ENCODE measurements at places on chromosomes 13 and 19.

- DNase-seq: peak; percentile 33
These were observed 918 bp upstream of the PSPN start for GRCh38 chr19:6376512-6377190.

GRCh38 chr19:36009220-36009619 lies 607 bp upstream of the SYNE4 start:
- peak; percentile 62 for DNase-seq

- DNase-seq: no peak
These were observed 209.8 kb downstream of the FGF14 start for GRCh38 chr13:102191951-102192502.

DNA sequence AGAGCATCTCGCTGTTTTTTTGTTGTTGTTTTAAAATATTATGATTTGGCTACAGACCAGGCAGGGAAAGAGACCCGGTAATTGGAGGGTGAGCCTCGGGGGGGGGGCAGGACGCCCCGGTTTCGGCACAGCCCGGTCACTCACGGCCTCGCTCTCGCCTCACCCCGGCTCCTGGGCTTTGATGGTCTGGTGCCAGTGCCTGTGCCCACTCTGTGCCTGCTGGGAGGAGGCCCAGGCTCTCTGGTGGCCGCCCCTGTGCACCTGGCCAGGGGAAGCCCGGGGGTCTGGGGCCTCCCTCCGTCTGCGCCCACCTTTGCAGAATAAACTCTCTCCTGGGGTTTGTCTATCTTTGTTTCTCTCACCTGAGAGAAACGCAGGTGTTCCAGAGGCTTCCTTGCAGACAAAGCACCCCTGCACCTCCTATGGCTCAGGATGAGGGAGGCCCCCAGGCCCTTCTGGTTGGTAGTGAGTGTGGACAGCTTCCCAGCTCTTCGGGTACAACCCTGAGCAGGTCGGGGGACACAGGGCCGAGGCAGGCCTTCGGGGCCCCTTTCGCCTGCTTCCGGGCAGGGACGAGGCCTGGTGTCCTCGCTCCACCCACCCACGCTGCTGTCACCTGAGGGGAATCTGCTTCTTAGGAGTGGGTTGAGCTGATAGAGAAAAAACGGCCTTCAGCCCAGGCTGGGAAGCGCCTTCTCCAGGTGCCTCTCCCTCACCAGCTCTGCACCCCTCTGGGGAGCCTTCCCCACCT lies 183.3 kb downstream of the KDM4B start:
- DNase-seq: no peak

GRCh38 chr19:34359954-34360315 lies 5.1 kb upstream of the GPI start:
- no peak for DNase-seq

DNA sequence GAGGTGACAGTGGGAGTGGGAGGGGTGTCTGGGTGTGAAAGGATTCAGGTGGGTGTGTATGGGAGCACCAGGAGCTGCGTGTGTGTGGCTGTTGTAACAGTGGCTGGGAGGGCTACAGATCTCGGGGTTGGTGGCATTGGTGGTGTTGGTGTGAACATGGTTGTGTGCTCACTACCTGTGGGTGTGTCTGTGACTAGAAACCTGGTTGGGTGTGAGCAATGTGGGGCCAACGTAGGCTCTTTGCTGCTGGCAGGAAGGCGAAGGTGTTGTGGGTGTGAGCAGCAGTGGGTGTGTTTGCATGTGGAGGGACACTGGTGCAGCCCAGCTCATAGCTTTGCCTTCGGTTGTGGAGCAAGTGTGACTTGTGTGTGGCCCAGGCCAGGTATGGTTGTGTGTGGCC lies 3.7 kb upstream of the NR2C2AP start:
- DNase-seq: no peak

- DNase-seq: peak; percentile 5
These were observed 43.2 kb downstream of the ZNF571 start for GRCh38 chr19:37551129-37551993.

GRCh38 chr19:32642771-32643170 lies 32.2 kb downstream of the ANKRD27 start:
- no peak for DNase-seq

GRCh38 chr19:50486823-50487515 lies 10.3 kb upstream of the GARIN5A start:
- peak; percentile 58 for DNase-seq

- no peak for DNase-seq
These were observed 102.1 kb upstream of the FNDC3A start for GRCh38 chr13:48873587-48873986.

DNA sequence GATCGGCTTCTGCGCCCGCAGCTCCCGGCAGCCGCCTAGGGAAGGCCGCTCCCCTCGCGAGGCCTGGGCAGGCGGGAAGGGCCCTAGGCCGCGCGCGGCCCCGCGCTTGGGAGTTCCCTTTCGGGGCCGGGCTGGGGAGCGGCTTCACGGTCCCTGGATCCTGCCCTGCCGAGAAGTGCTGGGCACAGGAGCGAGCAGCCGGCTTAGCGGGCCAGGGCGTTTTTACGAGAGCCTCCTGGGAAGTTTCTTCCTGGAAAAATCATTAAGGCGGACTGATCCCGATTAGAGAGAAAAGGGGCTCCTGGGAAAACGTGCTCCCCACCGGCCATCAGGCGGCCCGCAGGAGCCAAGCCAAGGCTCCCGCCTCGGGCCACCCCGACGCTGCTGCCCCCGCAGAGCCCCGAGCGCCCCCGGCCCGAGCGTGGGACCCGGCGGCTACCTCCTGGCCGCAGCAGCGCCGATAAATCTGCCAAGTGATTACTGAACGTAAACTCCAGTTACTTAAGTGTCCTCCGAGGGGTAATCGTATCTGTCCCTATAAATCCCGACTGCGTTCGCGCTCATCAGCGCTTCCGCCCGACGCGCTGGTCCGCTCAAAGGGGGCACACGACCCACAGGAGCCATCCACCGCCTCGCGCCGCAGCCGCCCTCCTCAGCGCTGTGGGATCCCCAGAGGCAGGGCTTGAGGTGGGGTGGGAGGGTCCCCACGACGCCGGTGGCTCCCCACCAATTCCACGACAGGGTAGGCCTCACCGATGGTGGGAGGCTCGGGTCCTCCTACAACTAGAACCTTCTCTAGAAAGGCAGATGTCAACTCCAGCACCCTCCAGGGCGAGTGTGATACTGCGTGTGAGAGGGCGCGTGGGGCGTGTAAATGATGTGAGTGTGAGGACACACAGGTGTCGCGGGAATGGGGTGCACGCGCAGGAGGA lies 2.8 kb downstream of the ZIC5 start:
- DNase-seq: no peak

- DNase-seq: peak; percentile 56
These were observed 4.0 kb upstream of the IGFL1 start for GRCh38 chr19:46225558-46226004.

- peak; percentile 45 for DNase-seq
These were observed 922 bp downstream of the EBPL start for GRCh38 chr13:49690133-49690994.

- DNase-seq: no peak
These were observed 12.0 kb upstream of the NUMBL start for GRCh38 chr19:40702337-40703012.

Measured in NB4 (cell line).